ENCODE measurements at places on chromosomes 1 and 21.
A peak's percentile ranks its signal among the peaks of the same experiment; 100 is the strongest.

DNA sequence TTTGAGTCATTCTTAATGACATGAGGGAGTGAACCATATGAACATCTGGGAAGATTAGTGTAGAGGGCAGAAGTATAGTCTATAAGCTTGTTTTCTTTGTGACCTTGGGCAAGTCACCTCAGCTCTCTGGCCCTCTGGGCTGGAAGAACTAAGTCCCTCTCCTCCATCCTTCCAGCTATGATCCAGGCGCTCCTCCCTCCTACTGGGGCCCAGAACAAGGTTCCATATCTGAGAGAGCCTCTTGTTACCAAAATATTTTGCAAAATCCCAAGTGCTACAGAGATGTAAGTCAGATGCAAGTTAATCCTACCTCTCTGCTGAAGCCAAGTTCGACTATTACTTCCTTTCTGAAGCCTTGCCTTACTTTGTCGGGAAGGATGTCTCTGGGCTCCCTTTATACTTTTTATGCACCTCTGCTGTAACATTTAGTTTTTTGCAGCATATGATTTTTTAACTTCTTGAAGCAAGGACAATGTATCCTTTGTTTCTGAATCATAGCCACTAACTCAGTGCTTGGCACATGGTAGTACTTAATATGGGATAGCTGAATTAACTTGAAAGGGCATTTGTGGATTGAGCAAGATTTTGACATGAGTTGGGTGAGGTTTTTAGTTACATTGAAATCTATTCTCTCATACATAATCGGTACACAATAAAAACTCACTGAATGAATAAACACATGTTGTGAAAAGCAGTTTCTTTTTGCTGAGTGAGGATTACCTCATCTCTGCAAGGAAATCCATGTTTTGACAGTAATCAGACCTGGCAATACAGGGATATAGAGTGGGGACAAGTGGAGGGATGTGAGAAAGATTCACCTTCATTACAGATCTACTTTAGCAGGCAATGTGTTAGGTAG, 54.7 kb upstream of the BEND5 start:
- no peak for DNase-seq

DNA sequence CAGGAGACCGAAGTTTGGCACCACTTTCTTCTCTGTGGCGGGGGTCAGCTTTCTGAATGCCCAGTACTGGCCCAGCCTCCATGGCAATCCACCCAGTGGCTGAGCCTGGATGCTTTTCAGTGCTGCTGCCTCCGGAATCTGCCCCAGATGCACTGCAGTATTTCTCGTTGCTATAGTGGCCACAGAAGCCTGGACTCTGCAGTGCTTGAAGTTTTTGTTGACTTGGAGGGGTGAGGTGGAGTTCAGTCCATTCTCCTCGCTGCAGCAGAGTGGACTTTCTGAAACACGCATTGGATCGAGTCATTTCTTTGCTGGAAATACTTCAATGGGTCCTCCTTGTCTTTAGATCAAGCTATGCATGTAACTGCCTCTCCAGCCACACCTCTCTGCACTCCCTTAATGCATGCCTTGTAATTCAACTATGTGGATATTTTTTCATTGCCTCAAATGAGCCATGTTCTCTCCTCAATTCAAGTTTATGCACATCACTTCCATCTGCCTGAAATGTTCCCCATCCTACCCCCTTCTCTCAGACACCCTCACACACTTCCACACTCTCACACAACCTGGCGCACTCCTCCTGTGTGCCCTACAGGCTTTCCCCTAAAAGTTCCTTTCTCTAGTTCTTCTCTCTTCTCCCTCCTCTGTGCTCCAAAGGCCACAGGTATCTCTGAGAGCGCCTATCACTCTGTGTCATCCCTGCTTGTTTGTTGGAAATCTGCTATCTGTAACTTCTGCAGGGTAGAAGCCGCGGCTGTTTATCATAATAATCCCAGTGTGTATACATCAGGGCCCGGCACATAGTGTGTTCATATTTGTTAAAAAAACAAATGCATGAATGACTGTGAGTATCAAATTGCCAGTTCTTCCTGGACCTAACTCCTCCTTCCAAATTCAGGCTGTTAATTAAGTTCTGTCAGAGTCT, 16.5 kb downstream of the ADAM30 start:
- DNase-seq: no peak

DNA sequence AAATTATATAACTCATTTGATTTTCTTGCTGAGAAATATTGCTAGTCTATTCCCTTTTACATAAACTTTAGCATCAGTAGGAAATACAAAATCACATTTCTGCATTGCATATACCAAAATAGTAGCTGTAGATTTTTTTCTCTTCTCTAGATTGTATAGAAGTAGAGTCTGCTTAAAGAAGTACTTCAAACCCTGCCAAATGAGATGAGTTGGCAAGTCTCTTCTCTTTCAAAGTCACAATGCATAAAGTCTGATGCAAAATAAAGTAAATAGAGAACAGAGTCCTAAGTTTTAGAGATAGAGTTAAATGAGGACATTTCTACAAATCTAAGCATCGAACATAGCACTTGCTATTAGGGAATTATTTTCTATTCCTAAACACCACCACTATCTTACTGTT, 6.4 kb downstream of the PLPPR4 start:
- DNase-seq: no peak

DNA sequence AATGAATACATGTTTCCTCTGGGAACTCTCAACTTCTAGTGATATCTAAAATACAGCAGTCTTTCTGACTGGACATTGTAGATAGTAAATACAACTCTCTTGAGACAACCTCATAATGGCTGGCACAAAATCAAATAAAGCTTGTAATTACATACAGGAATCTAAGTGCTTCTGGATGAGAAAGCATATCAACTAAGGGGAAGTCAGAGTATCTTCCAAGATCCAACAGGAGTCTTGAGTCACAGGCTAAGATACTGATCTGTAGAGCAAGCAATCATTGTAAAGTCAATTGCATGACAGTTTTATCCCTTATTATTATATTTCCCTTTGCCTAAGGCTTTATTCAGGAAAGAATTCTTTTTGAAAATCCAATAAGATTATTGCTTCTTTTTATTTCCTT, 249.9 kb downstream of the LRRIQ3 start:
- DNase-seq: no peak

DNA sequence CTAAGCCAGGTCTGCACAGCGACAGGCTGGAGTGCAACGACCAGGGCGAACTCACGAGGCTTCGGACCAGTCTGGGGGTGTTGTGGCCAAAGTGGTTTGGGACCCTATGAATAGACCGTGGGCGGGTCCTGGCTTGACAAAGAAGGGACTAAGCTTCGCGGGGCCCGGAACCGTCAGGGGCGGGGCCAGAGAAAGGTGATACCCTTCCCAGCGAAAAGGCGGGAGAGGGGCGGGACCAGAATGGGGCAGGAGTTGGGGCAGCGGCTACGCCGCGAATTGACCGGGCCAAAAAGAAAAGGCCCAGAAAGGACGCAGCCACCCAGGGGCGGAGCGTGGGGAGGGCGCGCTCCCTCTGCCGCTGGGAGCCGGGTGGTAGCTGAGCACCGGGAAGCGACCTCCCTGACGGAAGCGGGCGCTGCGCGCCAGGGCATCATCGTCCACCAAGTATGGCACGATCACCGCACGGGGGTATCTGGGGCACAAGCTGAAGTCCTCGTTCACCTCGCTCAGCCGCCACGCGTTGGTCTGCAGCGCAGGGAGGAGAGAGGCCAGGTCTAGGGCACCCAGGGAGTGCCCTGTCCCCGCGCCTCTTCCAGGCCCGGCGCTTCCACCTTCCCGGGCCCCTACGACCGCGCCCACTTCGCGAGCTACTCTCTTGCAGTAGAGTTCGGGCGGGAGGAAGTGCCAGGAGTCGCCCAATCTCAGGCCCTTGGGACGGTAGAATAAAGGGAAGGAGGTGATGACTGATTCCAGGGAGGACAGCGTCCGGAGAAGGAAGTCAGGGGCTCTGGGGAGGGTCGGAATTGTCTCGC, 6.7 kb upstream of the FAM167B start:
- no peak for DNase-seq

- DNase-seq: no peak
These were observed 37.1 kb downstream of the NEXN start for GRCh38 chr1:77925518-77925917.

GRCh38 chr21:25790122-25790877, 55.5 kb downstream of the GABPA start:
- DNase-seq: peak; percentile 10

All from LNCaP clone FGC (cell line).